NCI-H2171 treated with DMSO at 0.1 percent for 48 hours (cell line): ENCODE measurements at places on chromosomes 7 and 10.

DNA sequence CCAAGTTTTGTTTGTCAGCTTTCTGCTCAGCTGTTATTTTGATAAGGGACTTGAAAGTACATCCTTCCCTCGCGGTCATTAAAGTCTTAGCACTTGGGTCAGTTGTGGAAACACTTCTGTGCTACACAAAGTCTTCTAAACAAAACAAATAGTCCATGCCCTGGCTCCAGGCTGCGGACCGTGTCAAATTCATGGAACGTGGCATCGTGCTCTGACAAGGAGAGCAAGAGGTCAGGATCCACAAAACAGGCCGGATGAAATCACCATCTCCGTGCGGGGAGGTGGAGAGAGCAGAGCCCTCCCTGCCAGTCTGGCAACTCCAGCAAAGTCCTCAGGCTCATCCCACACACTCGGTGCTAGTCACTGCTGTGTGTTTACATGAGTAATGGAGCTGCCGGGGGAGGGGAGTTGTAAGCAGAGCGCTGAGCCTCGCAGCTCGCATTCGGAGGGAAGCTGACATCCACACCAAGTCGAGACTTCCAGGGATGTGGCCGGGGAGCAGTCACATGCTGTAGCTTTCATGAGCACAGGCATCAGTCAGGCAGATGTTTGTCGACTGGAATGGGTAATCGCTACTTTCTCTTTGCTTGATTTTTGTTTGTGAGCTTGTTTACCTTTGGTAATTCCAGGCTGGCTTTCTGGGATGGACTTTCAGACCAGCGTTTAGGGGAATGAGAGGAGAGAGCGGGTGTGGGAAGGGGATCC is 147.6 kb downstream of the ARID5B start:
- DNase-seq: peak; percentile 52

DNA sequence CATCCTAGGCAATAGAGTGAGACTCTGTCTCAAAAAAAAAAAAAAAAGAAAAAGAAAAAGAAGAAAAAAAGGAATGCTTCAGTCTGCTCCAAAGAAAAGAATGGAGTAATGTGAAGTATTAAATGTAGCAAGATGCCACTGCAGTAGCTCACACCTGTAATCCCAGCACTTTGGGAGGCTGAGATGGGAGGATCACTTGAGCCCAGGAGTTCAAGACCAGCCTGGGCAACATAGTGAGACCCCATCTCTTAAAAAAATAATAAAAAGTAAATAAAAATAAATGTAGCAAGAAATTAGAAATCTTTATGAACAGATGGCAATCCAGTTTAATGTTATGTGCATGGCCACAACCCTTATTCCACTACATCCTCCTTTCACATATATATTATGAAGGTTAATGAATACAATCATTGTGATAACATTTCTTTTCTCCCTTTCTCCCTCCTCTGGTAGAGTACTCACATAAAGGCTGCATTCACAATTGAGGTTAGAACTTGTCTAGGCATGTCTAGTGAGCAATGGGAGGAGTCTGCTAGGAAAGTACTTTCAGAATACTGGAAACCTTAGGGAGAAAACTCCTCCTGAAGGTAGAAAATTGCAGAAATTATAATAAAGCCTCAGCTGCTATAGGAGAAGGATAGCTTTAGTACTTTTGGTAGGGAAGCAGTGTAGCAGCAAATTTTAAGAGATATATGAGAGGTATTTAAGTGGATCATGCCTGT is 20.4 kb downstream of the KLLN start:
- DNase-seq: no peak

GRCh38 chr7:47573758-47574481 is 8.0 kb downstream of the TNS3 start:
- DNase-seq: no peak

DNA sequence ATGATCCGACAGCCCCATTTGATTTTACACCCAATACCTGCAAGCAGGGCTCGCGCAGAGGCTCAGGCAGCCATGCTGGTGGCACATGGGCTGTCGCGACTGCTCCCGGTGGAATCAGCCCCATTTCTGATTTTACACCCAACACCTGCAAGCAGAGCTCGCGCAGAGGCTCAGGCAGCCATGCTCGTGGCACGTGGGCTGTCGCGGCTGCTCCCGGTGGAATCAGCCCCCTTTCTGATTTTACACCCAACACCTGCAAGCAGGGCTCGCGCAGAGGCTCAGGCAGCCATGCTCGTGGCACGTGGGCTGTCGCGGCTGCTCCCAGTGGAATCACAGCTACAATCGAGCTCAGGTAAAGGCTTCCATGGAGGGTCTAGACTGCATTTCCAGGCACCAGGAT is 244.1 kb downstream of the PTPRN2 start:
- no peak for DNase-seq

GRCh38 chr7:80415522-80415921 is 96.3 kb downstream of the GNAT3 start:
- no peak for DNase-seq

DNA sequence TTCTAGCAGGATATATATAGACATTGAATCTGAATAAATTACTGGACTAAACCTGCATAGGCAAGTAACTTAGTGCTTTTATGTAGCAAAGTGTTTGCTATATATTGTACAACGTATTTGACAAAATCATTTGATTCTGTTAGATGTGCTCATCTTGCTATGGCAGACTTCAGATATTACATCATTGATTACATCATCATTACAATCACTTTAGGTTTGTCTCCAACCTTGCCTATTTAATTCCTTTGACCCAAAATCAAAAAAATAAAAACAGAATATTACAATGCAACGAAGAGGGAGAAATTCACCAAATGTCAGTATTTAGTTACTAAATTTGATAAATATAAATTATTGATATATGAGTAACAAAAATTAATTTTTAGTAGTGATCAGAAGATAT is 155.7 kb upstream of the STEAP1 start:
- no peak for DNase-seq

GRCh38 chr7:42929449-42929848 is 2.5 kb downstream of the PSMA2 start:
- DNase-seq: no peak

DNA sequence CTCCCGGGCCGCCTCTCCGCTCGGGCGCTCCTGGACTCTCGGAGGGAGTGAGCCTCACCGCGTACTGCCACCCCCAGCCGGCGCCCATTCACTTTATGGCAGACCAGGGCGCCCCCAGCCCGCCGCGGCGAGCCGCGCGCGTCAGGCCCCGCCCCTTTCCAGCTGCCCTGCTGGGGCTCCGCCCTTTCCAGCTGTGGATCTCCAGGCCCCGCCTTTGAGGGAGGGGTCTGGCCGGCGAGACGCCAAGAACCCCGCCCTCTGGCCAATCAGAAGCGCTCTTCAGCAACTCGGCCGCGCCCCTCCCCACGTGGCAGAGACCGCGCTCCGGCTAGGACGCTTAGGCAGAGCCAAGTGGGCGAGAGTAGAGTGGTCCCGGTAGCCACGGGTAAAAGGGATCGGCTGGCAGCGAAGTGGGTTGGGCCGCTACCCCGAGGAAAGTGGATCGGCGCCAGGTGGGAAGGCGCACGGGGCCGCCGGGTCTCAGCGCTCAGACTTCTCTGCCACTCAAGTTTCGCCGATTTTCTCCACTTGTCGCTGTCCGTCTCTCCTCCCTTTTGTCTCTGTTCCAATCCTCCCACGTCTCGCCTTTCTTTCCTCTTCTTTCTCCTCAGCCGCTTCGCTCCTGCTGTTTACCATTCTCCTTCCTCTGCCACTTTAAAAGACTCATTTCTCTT is at the start of gene PITX3:
TSS of gene PITX3 (minus strand) at position 69 of the 674 bp plus-strand sequence. CDS start 9,432 bp downstream, outside the sequence.
- DNase-seq: peak; percentile 43

- DNase-seq: peak; percentile 51
These were observed 72.0 kb downstream of the SLC37A3 start for GRCh38 chr7:140326116-140326928.

GRCh38 chr7:151382079-151382885 is 27.6 kb downstream of the WDR86 start:
- peak; percentile 73 for DNase-seq

- DNase-seq: no peak
These were observed 3.3 kb upstream of the LMOD2 start for GRCh38 chr7:123652406-123652805.

DNA sequence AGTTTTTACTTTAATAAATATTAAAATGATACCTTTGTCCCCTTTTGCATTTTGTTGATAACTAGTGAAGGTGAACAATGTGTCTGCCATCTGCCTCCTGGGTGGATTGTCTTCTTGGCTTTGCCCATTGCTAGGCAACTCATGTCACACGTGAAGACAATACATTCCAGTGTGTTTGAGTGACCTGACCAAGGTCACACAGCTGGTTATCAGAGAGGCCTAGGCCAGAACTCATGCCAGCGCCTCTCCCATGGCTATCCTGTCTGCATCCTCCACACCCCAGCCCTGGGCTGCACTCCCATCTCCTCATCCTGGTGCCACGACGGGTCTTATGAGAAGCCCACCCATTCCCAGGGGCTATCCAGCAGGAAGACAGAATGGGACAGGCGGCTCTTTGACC is 108.7 kb downstream of the PLCE1 start:
- no peak for DNase-seq

GRCh38 chr10:77737608-77738007 is 100.0 kb upstream of the KCNMA1 start:
- no peak for DNase-seq

GRCh38 chr10:59962756-59963155 is 56.4 kb upstream of the CCDC6 start:
- no peak for DNase-seq

GRCh38 chr10:67925449-67926005 is 41.1 kb downstream of the SIRT1 start:
- DNase-seq: no peak

GRCh38 chr10:53395449-53395848 is 622.9 kb upstream of the MBL2 start:
- no peak for DNase-seq

- no peak for DNase-seq
These were observed 77.5 kb downstream of the CDK6 start for GRCh38 chr7:92758796-92759431.

GRCh38 chr7:39027491-39027890 is 49.8 kb downstream of the POU6F2 start:
- DNase-seq: no peak

- DNase-seq: no peak
These were observed 11.7 kb downstream of the MAP3K8 start for GRCh38 chr10:30445711-30446110.

- DNase-seq: peak; percentile 92
These were observed 71.9 kb downstream of the C10orf105 start for GRCh38 chr10:71647526-71648253.

GRCh38 chr10:116254422-116255155 is 18.4 kb downstream of the GFRA1 start:
- no peak for DNase-seq

DNA sequence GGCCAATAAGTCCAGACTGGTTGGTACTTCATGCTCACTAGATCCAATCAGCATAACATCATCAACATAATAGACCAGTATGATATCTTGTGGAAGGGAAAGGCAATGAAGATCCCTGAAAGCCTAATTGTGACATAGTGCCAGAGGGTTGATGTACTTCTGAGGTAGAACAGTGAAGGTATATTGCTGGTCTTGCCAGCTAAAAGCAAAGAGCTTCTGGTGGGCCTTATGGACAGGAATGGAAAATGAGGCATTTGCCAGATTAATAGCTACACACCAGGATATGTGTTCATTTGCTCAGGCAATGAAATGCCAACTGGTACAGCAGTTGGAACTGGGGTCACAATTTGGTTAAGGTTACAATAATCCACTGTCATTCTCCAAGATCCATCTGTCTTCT is 156.4 kb downstream of the HTR7 start:
- DNase-seq: no peak

DNA sequence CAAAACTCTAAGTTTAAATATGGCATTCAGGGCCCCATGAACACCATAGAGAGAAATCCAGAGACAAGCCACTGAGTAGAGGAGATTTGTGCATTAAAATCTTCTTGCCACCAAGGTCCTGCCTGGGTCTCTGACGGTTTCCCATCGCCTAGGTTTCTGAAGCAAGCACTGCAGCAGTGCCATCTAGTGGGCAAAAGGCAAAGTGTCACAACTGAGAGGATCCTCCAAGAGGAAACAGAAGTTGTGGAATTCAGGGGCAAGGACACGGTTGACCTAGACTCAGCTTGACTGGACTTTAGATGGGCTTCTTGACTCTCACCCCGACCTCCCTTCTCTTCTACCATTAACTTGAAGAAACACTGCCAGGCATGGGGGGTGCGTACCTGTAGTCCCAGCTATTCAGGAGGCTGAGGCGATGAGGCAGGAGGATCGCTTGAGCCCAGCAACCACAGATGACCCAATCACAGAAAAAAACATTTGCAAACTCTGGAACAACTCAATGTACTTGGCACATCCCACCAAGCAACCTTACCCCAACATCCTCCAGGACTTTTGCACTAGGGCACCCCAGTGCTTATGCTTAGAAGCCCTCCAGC is 604.1 kb downstream of the GALNT17 start:
- peak; percentile 82 for DNase-seq

DNA sequence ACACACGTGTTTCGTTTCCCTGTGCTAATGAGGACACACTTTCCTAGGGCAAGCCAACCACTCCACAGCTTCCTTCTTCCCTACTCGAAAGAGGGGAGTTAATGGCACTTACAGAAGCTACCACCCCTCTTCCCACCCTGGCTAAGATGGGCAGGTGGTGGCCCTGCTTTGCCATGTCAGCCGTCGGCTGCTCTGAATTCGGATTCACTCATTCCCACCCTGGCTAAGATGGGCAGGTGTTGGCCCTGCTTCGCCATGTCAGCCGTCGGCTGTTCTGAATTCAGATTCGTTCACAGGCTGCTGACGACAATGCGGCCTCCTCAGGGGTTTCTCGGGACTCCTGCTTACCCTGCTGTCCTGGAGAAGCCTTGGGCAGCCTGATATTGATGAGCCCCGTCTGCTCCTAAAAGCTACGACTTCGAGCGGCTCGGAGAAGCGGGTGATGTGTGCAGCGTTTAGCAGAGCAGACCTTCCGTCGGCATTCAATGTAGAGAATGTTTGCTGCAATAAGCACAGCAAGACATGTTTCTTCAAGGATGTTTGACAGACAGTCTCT is 56.2 kb upstream of the PPP2R2D start:
- DNase-seq: no peak

DNA sequence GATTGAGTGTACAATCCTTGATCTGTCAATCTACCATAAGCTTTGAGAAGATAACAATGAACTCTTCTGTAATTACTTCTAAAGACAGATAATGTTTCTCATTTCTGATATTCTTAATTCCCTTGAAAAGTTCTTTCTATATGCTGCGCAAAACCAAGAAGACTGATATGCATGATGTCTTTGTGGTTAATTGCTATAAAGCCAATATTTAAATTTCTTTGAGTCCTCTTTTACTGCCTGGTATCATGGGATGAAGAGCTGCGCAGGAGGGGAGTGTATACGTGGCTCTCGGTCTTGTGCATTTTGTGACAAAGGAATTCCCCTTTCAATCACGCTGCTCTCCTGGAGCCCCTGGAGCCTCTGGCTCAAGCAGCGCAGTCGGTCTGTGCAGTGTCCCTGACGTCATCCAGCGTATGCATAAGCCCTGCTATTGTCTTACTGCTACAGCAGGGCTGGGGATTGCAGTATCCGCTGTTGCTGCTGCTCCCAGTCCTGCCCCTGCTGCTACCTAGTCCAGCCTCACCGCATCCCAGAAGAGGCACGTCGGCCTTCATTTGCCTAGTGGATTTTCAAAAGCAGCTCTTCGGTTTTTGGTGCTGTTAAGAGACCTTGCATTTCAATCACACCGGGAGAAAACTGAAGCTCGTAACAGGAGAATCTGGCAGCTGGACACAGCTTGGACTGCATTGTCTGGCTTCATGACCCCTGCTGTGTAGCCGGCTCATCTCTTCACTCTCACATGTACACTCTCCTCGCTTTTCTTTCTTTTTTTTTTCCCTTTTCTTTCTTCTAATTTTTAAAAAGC is 66.7 kb downstream of the ST7 start:
- peak; percentile 94 for DNase-seq

- DNase-seq: no peak
These were observed 60.9 kb downstream of the GLI3 start for GRCh38 chr7:42175834-42176723.
